Endothelial cell of coronary artery (primary cell): ENCODE measurements at places on chromosomes 12 and 14. TPM values are rescaled to one million over a fixed set of nuclear protein-coding genes. Genes with fewer than 3 reads are reported as not detected.

Gene EEF1AKMT3
- total RNA-seq, result 2.7 and 3.7 TPM in 2 replicates

Gene SYT10
- not detected in 2 replicates for total RNA-seq

Gene LRP1-AS
- not detected in 2 replicates for total RNA-seq

Gene TBX3
- 0.63 and 3.2 TPM in 2 replicates for total RNA-seq

Gene TXNDC16
- 2.5 and 3.3 TPM in 2 replicates for total RNA-seq

Gene LYZ
- total RNA-seq, result not detected in 2 replicates
